ENCODE measurements at places on chromosomes 2 and 18. TPM values are rescaled to one million over a fixed set of nuclear protein-coding genes. Genes with fewer than 3 reads are reported as not detected.

Gene EMX1
- total RNA-seq: not detected

Gene IL36RN
- not detected for total RNA-seq

Gene C2orf72
- total RNA-seq: 0.11 TPM

Gene DYNAP
- total RNA-seq: not detected

Gene REG3G
- total RNA-seq: not detected

Gene BOLL
- total RNA-seq: not detected

Gene FKBP1B
- 16.8 TPM for total RNA-seq

Gene RAX
- not detected for total RNA-seq

Gene COL6A3
- total RNA-seq: not detected

Gene SOWAHC
- 3.6 TPM for total RNA-seq

Gene HOXD12
- total RNA-seq: not detected

Gene ABCG5
- not detected for total RNA-seq

Gene CCDC102B
- 0.62 TPM for total RNA-seq

Gene ERLEC1
- 37.6 TPM for total RNA-seq

Gene SMAD7
- total RNA-seq: 4.6 TPM

Gene IL36A
- total RNA-seq: not detected

Gene SERPINB5
- not detected for total RNA-seq

Gene AKAIN1
- not detected for total RNA-seq

Gene KATNAL2
- total RNA-seq: 1.3 TPM

Gene DIPK1C
- total RNA-seq: not detected

Gene EPB41L5
- 15.1 TPM for total RNA-seq

Gene FSHR
- not detected for total RNA-seq

Gene SAG
- total RNA-seq: not detected

Gene SRSF7
- total RNA-seq: 202 TPM

Gene PSMA8
- not detected for total RNA-seq

Gene ACKR3
- total RNA-seq: 24.0 TPM

Gene REEP1
- total RNA-seq: 0.53 TPM

Gene DLX1
- not detected for total RNA-seq

Gene CDH7
- total RNA-seq: not detected

Gene MEP1B
- not detected for total RNA-seq

Gene RTP5
- not detected for total RNA-seq

Gene STPG4
- total RNA-seq: 0.53 TPM

Gene POTEF
- 0.09 TPM for total RNA-seq

Gene C2orf81
- total RNA-seq: 0.71 TPM

Gene ADD2
- not detected for total RNA-seq

Gene LONRF2
- total RNA-seq: not detected

Gene RNASEH1
- 30.8 TPM for total RNA-seq

Gene SH3BP4
- 105 TPM for total RNA-seq

Gene DNAJC27
- total RNA-seq: 3.2 TPM

All from endothelial cell of umbilical vein (primary cell).